HEK293T (cell line): ENCODE measurements at places on chromosomes 5 and 9.

DNA sequence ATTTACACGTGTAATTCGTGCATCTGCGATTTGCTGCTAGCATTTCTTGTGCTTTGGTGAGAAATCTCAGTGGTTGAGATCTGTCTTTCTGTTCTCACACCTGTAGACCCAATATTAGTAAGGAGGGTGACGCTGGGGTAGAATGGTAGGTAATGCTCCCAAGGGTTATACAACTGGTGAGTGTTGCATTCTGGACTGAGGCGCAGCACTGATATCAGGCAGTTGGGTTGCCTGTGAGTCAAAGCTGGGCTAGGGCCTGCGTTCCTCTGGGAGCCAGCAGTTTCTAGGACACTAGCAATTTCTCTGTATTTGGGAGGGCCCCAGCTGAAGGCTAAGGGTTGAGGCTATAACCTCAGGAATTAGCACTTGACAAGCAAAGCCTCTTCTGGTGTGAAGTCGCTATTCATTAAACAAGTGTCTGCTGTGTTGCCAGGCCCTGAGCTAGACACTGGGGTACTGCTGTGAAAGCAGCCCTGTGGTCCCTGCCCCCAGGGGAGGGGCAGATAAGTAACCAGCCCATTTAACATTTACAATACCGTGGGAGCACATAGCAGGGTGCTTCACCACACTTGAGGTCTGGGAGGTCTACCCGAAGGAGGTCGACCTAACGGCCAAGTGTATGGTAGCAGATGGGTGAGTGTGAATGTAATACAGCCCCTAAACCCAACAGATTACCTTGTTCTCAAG is 28.7 kb downstream of the LARP1 start:
- no peak for DNase-seq

- DNase-seq: no peak
Measured at GRCh38 chr5:111887706-111888105, 130.7 kb upstream of the NREP start.

DNA sequence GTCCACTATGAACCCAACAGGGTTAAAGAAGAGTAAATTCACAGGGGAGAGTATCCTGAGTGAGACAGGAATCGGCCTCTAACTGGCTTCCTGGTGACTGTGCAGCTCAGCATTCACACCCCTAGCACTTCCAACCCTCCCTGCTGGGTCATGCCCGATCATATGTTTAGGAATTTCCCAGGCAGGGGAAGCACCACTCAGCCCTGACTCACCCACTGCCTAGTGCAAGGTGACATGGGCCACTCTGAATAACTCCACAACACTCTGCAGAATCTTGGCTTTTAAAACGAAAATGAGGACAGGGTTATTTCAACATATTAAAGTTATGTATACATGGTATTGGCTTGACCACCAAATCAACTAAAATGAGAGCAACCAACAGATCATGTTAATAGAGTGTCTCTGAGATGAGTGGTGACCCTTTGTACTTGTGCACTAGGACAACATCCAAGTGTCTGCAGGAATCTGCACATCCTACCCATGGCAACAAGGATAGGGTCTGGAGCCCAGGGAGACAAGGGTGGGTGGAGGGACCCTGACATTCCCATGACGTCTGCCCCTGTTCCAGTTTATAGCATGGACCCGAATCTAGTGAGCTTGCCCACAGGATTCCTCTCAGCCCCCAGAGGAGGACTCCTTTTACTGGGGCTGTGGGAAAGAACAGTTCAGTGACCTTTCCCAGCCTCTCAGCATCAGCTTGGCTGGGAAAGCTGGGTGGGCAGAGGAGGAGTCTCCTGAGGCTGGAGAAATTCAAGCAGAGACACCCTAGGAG is 485.8 kb downstream of the SEMA5A start:
- DNase-seq: no peak

DNA sequence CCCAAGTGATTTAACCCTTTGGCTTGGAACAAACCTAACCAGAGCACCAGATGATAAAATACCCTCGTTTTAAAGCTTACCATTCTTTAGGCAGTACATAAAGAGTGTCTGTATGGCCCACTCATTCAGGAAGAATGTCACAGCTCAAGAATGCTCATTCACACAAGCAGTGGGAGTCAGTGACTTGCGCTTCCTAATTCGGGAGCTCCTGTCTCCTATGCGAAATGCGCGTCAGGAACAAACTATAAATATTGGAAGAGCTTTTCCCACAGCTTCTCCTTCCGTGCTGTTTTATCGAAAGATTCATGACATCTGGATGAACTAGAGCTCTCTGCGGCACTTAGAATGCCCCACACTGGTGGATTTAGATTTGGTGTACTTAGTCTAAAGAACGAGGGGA is 66.6 kb downstream of the NTRK2 start:
- DNase-seq: no peak
